ENCODE measurements at places on chromosomes 3 and 15.

DNA sequence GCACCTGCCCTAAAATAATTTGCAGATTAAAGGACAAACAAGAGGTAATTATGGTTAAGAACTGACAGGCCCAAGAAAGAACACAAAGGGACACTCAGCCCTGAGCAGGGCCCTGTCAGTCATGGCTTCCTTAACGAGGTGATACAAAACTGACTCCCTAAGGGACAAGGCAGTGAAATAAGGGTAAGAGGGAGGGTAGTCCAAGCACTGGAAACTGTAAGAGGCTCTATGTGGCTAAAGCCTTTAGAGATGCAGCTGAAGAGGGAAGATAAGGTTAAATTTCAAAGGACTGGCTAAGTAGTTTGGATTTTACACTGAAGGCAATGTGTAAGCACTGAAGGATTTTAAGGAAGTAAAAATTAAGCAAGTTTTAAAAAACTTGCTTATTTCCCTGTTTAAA, 3.9 kb downstream of the ATR start:
- DNase-seq, result no peak

DNA sequence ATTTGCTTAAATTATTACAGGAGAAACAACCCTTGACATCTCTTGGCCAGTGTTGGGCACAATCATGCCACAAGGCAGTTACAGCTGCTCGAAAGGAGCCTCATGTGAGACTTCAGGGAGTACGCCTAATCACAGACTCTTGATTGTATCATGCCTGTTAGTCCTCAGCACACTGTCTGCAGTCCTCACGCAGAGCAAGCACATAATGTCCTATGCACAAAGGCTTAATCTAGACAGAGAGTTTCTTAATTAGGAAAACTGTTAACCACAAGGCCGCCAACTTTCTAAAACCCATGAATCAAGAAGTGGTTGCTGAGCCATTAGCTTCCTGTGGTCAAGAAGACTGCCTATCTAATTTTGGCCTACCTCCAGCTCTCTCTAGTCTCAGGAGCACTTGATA, 172.0 kb downstream of the UNC13C start:
- no peak for DNase-seq

DNA sequence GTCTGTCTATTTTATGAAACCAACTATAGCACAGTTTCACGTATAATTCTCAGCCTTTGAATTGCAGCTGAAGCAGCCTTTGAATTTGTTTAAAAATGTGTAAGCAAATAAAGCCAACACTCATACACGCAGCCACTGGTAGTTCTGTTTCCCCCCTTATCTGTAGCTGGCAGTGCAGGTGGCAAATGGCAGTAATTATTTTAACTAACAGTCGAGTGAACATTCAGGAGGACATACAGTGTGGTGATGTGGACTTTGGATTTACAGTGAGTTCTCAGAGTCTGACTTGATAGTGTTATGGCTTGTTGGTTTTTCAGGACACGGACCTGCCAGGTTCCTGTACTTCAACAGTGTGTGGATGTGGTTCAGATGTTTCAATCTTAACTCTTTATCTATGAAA, 64.0 kb upstream of the SKOR1 start:
- DNase-seq, result no peak

DNA sequence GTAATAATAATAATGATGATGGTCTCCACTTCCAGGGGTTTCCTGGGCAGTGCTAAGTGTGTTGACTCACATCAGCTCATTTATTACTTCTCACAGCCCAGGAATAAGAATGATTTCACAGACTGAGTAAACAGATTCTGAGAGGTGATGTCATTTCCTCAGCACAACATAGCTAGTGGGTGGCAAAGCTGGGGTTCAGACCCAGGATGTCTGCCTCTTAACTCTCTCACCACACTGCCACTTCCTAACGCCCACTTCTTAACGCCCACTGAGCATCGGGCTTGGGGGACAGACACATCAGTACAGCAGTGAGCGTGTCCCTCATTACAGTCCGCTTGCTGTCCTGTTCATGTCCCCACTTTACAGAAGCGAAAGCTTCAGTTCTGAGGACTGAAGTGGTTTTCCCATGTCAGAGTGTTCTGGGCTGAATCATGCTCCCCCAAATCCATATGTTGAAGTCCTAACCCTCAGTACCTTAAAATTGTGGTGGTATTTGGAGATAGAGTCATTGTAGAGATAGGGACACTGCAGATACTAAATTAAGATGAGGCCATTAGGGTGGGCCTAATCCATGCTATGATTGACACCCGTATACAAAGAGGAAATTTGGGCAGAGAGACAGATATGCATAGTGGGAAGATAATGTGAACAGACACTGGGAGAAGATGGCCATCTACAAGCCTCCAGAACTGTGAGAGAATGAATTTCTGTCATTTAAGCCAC, 68.0 kb downstream of the ATP2B2 start:
- peak; percentile 75 for DNase-seq

- DNase-seq, result no peak
These were observed 260.5 kb upstream of the TPRG1 start for GRCh38 chr3:188911026-188911850.

- DNase-seq, result no peak
These were observed 62.1 kb downstream of the HOMER2 start for GRCh38 chr15:82890338-82890994.

- peak; percentile 61 for DNase-seq
These were observed 131.2 kb downstream of the IGF1R start for GRCh38 chr15:98779463-98780071.

DNA sequence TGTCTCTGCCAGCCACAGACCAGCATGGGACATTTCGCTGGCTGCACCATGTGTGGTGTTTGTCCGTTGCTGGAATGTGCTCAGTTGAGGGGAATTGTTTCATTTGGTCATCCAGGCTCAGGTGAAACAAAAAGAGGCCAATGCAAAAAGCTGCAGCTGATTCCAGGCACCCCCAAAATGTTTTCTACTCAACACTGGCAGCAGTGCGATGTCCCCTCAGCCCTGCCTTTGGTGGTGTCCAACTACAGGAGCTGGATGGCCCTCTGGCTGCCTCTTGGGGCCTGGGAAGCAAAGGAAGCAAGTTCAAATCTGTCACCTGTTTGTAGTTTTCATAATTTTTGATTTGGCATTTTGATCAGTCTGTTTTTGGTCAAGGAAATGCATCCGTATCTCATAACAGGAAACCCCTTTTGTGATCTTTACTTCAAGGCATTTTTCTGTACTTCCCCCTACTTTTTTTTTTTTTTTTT, 141.8 kb downstream of the EEFSEC start:
- DNase-seq, result peak; percentile 57

GRCh38 chr3:39186692-39187151, 5.7 kb downstream of the XIRP1 start:
- DNase-seq, result no peak

DNA sequence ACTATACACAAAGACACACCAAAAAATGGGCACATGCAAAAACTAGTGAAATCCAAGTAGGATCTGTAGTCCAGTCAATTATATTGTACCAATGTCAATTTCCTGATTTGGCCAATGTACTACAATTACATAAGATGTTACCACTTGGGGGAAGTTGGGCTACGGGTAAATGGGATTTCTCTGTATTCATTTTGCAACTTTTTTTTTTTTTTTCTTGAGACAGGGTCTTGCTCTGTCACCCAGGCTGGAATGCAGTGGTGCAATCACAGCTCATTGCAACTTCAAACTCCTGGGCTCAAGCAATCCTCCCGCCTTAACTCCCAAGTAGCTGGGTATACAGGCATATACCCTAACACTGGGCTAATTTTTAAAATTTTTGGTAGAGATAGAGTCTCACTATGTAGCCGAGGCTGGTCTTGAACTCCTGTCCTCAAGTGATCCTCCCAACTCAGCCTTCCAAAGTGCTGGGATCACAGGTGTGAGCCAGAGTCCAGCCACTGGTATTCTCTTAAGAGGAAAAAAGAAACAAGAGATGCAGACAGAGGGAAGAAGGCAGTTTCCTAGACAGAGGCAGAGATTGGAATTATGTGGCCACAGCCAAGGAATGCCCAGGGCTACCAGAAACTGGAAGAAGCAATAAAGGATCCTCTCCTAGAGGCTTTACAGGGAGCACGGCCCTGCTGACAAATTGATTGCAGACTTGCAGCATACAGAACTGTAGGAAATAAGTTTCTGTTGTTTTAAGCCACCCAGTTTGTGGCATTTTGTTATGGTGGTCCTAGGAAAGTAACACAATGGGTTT, 33.3 kb downstream of the TFDP2 start:
- no peak for DNase-seq

Measured in CD4-positive, alpha-beta T cell treated with Interleukin-4 for 4 hours (primary cell).